ENCODE measurements at places on chromosomes 7 and 10.

DNA sequence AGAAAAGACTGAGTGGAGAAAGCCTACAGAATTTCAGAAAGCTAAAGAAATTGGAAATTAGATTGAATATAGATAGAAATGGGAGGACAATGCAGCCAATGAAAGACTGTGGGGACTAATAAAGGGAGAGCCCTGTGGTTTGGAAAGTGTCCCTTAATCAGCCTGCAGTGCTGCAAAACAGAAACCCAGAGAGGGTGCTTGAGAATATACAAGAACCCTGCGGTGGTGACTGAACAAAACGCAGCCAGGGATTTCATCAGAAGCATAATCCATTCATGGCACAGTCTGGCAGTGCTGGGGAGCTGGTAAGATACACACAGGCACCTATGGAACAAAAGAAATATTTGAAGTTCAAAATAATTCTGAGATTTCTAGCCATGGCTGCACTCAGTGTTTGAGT, 19.1 kb downstream of the CEP41 start:
- DNase-seq, result peak; percentile 43

DNA sequence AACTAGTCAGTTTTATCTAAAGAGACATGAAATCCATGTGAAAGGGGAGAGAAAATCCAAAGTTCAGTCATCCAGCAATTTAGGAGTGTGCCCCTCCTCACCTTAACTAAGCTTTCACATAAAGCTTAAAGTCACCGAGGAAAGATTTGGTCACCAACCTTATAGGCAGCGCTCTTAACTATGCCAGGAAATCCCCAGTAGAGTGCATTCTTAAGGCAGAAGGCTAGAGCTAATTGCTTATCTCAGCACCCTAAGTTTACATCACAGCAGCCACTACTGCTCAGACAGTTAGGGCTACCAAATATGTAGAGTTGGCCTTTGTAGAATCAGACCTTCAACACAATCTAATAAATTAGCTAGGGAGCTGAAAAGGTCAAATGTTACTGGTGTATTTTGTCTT, 47.9 kb downstream of the MTPN start:
- DNase-seq, result no peak

- DNase-seq, result no peak
These were observed 101.8 kb upstream of the RET start for GRCh38 chr10:42975005-42975493.

GRCh38 chr10:88428442-88428841, 154.7 kb downstream of the RNLS start:
- DNase-seq, result no peak

DNA sequence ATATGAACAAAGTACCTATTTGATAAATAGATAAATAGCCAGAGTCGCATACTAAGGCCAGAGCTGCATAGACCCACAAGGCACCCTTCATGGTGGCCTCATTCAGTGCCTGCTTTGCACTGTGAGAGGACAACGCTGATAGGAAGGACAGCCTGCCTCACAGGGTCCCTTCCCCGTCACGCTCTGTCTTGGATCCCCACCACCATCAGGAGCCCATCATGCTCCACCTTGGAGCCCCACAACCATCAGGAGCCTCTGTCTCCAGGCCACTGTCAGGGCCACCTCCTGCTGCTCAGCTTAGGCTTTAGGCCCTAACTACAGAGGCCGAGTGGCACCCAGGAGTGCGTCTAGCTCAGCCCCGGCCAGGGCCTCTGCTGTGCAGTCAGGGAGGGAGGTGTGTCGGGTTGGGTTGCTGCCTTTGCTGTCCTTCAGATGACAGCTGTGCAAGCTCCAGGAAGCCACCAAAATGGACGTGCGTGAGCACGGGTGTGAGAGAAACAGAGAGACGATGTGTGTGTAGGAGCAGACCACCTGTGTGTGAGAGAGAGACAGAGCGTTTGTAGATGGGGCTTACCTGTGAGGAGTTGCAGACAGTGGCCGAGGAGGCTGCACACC, 516.9 kb downstream of the GLRX3 start:
- no peak for DNase-seq

GRCh38 chr7:111753968-111754367, 191.7 kb upstream of the IMMP2L start:
- peak; percentile 41 for DNase-seq

DNA sequence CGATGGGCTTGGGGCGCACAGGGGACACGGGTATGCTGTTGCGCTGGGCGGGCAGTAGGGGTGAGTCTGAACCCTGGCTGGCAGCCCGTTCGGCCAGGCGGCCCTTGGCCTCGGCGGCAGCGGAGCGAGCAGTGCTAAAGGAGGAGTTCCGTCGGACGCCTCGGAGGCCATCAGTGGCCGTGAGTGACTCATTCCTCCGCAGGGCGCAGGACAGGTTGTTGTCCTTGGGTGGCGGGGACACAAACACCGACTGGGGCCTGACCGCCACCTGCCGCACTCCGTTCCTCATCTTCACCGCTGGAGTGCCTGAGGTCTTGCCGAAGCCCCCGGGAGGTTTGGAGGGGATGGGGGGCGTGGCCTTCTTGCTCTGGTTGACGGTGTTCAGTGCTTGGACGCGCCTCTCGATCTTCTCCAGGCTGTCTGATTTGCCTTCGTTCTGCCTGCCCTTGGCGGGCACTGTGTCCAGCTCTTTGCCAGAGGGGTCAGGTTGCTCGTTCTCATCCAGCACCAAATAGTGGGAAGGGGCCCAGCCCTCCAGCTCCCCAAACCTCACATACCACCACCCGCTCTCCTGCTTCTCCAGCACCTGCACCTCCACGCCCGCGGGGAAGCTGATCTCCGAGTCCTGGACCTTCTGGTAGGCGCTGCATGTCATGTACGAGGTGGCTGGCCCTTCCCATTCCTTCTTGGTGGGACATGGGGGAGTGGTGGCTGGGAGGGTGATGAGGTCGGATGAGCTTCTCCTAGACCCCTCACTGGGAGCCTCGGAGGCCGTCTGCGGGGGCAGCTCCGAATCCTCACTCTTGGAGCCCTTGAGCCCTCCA, 108.7 kb downstream of the NEURL1 start:
- no peak for DNase-seq

DNA sequence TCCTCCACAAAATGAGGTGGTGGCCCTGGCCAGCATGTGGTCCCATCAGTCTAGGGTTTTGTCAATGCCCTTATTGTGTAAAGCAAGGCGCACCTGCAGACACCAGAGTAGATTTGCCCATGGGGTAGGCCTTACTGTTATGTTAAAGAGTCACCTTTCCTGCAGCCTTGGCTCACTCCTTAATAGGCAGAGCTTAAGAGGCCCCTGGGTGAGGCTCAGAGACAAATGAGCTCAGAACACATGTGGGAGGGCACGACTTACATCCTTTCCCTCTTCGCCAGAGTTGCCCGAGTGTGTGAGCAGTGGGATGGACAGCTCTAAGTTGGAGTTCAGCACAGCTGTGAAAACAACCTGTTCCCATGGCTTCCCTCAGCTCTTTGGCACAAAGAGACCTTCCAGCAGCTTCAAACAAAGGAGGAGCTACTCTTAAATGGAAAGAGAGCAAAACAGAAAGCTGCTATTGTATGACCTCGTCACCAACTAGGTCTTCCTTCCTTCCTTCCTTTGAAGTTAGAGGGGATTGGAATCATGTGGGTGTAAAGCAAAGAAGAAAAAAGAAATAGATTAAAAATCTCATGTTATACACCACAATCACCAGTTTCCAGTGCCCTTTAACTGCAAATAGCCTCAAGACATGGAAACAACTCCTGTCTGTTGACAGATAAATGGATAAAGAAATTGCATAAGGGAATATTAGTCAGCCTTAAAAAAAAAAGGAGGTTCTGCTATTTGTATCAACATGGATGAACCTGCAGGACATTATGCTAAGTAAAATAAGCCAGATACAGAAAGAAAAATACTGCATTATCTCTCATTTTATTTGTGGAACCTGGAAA, 11.9 kb upstream of the XPNPEP1 start:
- DNase-seq, result no peak

GRCh38 chr10:21516242-21517131, 9.0 kb downstream of the SKIDA1 start:
- peak; percentile 66 for DNase-seq

GRCh38 chr10:104937567-104937966, 296.5 kb downstream of the SORCS3 start:
- no peak for DNase-seq

- no peak for DNase-seq
These were observed 41.7 kb downstream of the FAS start for GRCh38 chr10:89032141-89032891.

Data from hippocampal formation (tissue), 2 donors.